ENCODE measurements at places on chromosomes 2 and 18.

- no peak for DNase-seq
Measured at GRCh38 chr2:120565929-120566328, 169.7 kb upstream of the GLI2 start.

- no peak for DNase-seq
Measured at GRCh38 chr18:58025205-58025604, 18.8 kb upstream of the NEDD4L start.

DNA sequence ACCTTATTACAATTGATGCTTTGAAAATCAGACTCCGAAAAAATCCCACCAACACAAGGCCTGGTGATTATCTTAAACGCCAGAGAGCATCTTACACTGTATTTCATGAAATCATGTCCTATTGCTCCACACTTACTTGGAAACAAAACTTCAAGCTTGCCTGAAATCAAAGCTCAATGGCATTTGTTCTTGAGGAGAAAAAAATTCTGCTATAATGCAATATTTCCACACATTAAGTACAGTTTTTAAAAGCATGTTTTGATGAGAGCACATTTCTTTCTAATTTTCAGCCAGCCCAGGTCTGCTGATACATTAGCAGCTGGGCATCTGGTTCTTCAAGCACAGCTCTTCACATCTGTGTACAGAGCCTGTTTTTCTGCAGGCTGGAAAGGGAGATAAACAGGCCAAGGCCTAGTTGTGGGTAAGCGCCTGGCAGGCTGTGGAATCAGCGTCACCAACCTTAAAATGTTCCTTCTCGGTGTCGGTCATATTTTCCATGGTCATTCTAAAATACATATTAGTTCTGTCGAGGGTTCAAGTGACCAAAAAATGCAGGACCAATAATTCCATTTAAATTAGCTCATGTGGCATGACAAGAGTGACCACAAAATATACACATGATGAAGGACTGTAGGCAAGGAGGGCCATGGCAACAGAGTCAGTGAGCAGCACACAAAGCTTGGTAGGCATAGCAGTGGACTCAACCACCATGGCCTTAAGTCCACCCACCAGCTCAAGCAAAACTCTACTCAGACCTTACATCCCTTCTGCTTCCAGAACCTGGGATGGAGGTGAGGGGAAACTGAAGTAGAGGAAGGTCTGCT lies 20.9 kb downstream of the SLC8A1 start:
- no peak for DNase-seq

DNA sequence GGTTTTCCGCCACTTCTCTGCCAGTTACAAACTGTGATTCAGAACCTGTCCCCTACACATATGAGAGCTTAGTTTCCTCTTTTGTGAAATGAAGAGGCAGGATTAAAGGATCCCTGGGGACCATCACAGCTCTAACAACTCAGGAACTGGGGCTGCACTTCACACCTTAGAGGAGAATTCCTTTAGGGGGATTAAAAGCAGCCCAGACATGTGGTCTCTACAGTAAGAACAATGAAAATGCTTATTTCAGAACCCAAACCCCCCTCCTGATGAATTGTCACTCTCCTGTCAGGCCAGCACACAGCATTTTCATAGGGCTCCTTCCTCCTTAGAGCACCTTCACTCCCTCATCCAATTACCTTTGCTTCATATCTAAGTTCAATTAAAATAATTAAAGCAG lies 101.5 kb upstream of the NEDD4L start:
- DNase-seq: no peak

DNA sequence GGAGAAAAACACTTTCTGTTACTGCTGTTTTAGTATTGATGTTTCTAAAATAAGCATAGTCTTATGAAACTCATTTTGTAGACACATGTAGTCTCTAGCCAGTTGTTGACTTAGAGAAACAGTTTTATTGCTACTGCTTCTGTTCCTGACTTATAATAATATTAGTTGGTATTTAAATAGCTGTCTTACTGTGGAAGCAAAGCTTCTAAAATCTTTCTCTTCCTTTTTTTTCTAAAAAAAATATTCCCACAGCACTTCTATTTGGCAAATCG lies 121.8 kb downstream of the MTX2 start:
- no peak for DNase-seq

DNA sequence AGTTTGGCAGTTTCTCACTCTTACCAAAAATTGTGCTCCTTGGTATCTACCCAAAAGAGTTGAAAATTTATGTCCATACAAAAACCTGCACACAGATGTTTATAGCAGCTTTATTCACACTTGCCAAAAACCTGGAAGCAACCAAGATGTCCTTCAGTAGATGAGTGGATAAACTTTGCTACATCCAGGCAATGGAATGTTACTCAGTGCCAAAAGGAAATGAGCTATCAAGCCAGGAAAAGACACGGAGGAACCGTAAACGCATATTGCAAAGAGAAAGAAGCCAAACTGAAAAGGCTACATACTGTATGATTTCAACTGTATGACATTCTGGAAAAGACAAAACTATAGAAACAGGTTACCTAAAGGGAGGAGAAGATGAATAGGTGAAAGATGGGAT lies 36.1 kb downstream of the TMEM163 start:
- no peak for DNase-seq

- no peak for DNase-seq
Measured at GRCh38 chr2:188303363-188304031, 11.8 kb downstream of the GULP1 start.

DNA sequence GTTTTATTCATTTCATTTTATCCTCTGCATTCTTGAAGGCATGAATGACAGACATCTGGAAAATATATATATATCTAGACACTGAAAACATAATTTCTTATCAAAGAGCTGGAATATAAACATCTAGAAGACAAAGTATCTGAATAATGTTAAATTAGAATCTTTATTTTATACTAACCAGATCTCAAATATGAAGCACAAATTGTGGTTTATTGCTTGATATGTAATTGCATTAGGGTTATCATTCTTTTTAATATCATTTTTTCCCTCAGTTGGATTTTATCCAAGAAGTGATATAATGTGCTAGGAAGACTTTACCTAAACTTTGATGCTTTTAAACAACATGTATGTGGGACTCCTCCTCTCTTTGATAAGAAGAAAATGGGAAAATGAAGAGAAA lies 331.2 kb downstream of the ARHGAP15 start:
- DNase-seq: no peak

DNA sequence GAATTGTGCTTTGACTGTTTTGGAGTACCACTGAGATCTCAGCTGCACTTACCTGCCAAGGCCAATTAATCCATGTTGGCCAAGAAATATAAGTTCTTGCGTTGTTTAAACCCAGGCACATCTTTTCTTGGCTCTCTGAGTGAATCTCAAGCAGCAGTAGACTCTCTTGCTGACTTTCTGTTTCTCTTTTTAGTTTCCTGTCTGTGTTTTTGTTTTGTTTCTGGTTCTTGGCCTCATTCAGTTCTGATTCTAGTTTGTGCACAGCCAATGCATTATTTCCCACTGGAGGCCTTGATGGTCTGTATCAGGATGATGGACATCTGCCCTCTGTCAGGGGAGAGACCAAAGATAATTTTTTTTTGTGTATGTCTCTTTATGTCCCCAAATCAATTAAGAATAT lies 379.4 kb downstream of the CDH2 start:
- DNase-seq: no peak

- no peak for DNase-seq
Measured at GRCh38 chr2:82792316-82792715, 1666.8 kb downstream of the SUCLG1 start.

GRCh38 chr2:136207665-136208064 lies 89.7 kb upstream of the CXCR4 start:
- DNase-seq: no peak

DNA sequence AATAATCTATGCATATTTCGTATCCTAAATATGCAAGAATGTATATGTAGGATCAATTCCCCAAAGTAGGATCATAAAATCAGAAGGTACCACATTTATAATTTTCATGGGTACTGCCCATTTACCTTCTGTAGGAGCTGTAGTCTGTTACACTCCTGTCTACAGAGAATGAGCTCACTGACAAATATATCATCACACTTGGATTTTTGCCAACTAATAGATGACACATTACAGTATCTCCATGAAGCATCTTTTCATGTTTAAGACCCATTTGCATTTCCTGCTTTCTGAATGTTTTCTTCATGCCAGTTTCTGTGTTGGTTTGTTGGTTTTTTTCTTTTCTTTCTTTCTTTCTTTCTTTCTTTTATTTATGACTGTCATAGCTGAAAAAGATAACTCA lies 70.9 kb upstream of the EML6 start:
- no peak for DNase-seq

- DNase-seq: no peak
Measured at GRCh38 chr2:85673716-85674375, 5.8 kb upstream of the SFTPB start.

DNA sequence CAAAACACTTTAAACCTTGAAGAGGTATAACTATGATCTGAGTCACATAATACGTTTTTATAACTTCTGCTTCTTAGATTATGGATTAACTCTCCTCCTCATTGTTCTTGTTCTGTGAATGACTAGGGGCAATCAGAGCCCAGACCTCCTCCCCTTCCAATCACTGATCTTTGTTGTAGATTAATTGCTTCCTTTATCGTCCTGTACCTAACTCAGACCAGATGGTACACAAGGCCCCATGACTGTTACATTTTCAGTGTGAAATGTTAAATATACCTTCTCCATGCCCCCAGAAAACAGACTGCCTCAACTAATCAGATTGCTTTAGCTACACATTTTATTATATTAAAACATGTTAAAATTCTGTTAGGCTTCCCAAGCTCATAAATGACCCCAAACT lies 211.7 kb downstream of the RNF152 start:
- no peak for DNase-seq

DNA sequence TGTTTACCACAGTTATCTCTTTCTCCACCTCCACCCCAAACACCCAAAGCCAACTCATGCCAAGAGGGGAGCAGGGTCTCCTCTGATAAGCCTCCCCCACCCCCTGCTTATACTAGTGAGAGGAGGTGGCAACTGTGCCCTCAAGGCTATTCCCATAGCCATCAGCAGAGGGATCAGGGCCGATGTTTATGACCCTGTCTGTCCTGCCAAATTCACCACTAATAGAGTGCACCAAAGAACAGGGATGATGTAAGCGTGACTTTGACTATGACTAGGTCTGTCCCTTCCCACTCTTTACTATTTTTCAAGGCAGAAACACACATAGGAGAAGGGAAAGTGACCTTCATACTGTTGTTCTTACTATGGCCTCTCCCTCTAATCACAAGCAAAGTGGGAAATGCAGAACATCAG lies 74.6 kb downstream of the CLHC1 start:
- no peak for DNase-seq

DNA sequence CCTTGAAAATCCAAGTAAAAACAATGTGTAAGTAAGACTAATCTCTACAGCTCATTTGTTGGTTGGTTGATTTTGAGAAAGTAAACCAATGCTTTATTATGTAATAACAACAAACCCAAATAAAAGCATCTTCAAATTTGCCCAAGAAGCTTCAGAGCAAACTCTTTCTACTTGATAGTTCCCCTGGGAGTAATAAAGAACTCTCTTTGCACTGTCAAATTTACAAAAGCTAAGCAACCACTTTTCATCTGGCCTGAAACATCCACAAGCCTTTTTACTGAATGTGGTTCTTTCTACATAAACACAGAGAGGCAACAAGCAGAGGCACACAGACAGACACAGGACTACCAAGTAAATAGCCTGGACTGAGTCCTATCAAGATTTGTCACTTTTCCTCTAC lies 28.8 kb upstream of the CACNB4 start:
- no peak for DNase-seq

- DNase-seq: no peak
Measured at GRCh38 chr2:49715597-49715996, 561.3 kb upstream of the FSHR start.

DNA sequence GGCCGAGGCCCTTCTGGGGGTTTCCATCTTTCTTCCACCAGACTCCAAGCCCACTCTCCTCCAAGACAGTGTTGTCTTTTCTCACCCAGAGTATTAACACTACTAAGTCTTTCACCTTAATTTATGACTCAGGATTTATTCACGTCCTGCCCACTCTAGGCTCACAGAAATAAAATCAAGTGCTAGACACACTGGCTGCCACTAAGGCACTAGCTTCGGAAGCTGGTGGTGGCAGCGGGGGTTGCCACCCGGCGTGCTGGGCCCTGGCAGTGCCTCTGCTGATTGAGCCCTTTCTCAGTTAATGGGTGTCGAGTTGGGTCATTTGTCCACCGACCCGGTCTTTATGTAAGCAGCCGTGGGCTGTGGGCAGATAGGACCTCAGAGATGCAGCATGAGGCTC lies 93.6 kb upstream of the FZD5 start:
- DNase-seq: no peak

DNA sequence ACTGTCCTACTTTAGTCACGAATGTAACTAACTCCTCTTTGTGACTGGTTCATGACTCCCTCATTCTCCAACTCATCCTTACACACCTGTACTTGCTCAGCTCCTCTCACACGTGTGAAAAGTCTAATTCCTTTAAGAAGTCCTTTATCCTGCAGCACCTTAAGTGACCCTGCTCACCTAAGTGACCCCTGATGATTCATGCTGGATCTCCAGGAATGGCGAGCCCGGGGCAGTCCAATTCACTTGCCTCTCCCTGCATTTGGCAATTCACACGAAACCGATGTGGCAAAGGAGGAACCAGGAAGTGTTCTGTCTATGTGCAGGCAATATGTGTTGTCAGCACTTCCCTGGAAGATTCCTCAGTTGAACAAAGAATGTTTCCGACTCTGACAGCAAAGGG lies 189.8 kb upstream of the NABP1 start:
- no peak for DNase-seq

GRCh38 chr2:10332402-10333246 lies 29.9 kb downstream of the HPCAL1 start:
- no peak for DNase-seq

Measured in NCI-H2171 treated with DMSO at 0.1 percent for 48 hours (cell line).